ENCODE measurements at places on chromosomes 6 and 20.

DNA sequence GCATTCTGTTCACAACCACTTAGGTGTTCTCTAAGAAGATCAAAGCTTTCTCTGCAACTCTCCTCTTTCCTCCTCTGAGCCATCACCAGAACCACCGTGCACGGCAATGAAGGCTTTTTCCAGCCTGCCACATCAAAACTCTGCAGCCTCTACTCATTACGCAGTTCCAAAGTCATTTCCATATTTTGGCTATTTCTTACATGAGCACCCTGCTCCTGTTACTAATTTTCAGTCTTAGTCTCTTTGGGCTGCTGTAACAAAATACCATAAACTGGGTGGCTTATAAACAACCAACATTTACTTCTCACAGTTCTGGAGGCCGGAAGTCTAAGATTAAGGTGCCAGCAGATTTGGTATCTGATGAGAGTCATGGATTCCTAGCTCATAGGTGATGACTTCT, 70.4 kb upstream of the THBS2 start:
- DNase-seq, result no peak

DNA sequence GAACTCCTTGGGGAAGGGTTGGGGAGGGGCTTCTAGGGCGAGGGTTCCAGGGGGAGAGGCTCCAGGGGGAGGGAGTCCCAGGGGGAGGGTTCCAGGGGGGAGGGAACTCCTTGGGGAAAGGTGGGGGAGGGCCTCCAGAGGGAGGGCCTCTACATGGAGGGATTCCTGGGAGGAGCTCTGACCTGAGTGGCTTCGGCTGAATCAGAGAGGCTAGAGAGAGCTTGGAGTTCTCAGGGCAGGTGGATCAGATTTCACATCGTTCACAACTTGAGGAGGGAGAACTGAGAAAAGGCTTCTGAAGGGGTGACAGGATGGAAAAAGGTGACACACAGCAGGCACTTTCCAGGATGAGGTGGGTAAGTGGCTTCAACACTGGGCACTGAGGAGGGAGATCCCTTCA, 49.1 kb downstream of the DAAM2 start:
- DNase-seq, result no peak

- no peak for DNase-seq
Observed at GRCh38 chr20:46550461-46550860, at the start of gene OCSTAMP. Gene OCSTAMP (minus strand): TSS chr20:46550654. CDS start chr20:46550560, 94 bp downstream.

DNA sequence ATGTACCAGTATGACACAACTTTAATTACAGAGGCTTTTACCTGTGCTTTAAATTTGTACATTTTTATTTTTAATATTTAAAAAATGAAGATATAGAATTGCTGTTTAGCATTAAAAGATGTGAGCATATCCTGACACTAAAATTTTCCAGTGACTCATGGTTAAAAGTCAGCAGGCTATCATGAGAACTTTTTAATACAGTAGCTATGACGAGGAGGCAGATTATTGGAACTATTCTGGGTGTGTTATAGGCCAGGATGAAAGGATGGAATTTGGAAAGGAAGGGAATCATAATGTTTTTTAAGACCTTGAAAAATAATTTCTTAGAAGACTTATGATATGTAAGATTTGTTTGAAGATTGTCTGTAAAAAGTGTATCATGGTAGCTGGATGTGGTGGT, 91.0 kb downstream of the GFRA4 start:
- no peak for DNase-seq

- no peak for DNase-seq
Observed at GRCh38 chr6:131893198-131893597, 58.0 kb downstream of the CCN2 start.

DNA sequence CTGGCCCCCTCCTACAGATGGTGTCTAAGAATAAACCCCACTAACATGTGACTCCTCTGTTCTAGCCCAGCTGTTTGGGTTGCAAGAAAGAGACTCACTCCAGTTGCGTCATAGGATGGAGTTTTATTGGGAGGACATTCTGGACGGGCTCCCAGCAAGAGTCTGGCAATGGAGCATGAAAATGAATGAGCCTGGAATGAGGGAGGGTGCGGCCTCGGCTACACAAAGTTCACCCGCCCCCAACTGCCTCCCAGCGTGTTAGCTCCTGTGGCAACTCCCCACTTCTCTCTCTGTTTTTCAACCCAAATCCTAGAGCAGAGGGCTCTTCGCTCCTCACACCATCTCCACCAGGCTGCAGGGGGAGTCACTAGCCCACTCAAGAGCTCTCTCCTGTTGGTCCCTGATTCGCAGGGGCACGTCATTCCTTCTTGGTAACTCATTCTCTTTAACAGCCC, 5.1 kb upstream of the ADAM33 start:
- no peak for DNase-seq

GRCh38 chr6:76592566-76592965, 520.1 kb upstream of the IMPG1 start:
- no peak for DNase-seq

- no peak for DNase-seq
Observed at GRCh38 chr6:142861711-142862110, 83.3 kb downstream of the HIVEP2 start.

DNA sequence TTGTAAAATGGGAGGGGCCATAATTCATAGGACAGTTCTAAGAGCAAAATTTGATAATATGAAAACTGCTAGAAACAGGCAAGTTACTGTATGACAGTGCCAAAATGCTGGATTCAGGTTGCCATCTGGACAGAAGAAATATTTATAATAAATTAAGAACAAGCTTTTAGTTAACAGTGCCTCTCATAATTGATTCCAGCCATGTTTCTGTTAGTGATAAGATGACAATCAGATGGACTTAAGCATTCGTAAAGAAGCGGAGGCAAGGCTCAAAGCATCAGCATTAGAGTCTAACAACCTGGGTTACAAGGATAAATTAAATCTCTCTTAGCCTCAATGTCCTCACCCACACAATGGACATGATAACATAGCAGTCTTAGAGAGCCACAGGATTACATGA, 61.0 kb downstream of the SESN1 start:
- no peak for DNase-seq

- DNase-seq, result no peak
Observed at GRCh38 chr6:23002044-23002619, 432.8 kb downstream of the HDGFL1 start.

DNA sequence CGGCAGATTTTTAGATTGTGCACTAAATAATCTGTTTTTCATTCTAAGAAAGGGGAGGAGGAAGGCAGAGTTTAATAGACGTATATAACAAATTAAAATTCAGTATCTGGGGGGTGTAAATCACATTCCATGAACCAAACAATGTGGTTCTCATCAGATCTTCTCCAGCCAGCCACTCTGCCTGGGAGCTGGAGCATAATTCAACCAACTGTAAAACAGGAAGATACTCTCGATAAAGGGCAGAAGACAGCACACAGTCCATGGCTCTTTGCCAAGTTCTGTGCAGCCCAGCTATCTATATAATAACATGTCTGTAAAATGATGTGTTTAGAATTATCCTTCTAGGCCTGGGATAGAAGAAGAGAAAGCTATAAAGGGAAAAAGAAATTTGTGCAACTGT, 289.9 kb upstream of the ZFP64 start:
- DNase-seq, result no peak

GRCh38 chr6:89297695-89298351, 17.3 kb downstream of the GABRR2 start:
- peak; percentile 44 for DNase-seq

DNA sequence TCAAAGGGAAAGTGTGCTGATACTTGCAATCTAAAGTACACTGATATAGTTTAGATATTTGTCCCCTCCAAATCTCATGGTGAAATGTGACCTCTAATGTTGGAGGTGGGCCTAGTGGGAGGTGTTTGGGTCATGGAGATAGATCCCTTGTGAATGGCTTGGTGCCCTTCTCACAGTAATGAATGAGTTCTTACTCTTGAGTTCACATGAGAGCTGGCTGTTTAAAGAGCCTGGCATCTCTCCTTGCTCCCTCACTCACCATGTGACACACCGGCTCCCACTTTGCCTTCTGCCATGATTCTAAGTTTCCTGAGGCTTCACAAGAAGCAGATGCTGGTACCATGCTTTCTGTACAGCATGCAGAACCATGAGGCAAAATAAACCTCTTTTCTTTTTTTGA, 78.1 kb downstream of the REPS1 start:
- no peak for DNase-seq

DNA sequence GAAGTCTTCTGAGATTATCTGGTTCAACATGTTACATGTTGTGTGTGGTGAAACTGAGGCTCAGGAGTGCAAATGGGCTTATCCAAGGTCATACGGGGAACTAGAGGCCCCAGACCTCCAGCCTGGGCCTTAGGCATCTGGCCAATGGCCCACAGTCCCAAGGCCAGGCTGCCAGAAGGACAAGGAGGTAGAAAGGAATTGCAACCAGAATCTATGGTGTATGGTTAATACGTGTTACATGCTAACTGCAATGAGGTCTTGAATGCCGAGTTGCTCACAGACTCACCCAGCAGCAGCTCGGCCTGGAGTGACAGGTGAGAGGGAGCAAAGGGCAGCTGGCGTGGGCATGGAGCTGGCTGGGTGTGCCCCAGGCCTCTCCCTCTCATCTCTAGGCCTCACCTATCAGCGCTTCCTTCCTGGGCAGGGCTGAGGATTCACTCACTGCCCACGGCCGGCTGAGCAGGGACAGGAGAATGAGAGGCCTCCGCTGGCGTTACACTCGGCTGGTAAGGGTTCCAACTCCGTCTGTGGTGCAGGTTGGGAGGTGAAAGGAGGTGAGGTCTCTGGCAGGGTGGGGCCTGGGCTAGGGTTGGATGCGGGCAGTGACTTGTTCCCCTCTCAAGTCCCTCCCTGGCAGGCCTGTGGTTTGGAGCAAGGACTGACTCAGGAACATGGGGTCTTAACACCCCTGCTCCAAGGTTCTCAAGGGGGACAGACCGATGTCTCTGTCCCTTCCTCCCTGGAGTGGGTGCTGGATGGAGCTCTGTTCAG, at the start of gene TLDC2:
Gene TLDC2, plus strand, starts transcription at position 437 of the 771 bp plus-strand sequence. Its CDS starts 37 bp downstream, at position 474.
- DNase-seq, result no peak

- no peak for DNase-seq
Observed at GRCh38 chr20:20480126-20480525, 112.2 kb downstream of the INSM1 start.

DNA sequence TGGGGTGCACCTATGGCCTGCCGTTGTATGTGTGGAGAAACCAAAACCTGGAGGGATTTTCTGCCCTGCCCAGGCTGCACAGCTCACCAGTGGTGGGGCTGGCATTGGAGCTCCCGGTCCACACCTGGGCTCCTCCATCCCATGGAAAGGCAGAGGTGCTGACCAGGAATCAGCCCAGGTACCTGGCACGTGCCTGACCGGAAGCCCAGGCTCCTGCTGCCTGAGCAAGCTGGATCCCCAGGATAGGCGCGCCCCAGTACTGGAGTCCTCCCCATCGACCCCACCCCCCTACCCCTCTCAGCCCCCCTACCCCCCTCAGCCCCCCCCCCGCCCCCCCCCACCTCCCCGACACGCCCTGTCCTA, 39.9 kb upstream of the HMGA1 start:
- DNase-seq, result no peak

GRCh38 chr6:168293636-168294530, 25.7 kb downstream of the DACT2 start:
- DNase-seq, result no peak

DNA sequence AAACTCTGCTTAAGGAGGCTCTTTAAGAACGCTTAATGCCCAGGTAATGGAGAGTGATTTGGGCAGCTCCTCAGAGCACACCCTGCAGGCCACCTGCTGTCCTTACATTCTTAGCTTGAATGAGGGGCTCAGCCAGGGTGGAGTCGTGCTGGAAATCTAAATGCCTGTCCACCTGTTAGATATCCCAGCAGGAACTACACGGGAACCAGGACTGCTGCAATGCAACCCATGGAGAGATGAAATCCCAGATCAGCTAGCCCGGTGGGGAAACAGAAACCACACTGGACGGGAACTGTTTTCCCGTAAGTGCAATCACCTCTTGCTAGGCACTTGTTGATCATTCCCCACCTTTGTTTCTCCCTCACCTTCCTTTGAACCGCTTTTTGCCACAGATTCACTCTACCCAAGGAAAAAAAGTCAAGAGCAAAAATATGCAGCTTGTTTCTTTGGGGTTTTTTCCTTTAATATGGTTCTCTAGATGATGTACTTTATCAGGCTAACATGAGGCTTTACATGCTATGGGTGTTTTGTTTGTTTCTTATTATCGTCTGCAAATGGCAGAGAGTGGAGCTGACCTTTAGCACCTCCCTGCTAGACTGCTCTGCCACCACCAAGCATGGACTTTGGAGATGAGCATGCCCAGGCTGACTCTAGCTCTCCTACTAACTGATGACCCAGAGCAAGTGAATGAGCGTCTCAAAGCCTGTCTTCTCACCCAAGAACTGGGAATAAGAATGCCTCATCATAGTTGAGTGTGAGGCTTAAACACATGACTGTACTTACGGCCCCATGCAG, 125.9 kb upstream of the TNFAIP3 start:
- DNase-seq, result no peak

GRCh38 chr6:33748841-33749240, 2.1 kb upstream of the IP6K3 start:
- no peak for DNase-seq

Data from effector CD4-positive, alpha-beta T cell (primary cell).